Immature natural killer cell (primary cell): ENCODE measurements at places on chromosomes 6 and 20. TPM values are rescaled to one million over a fixed set of nuclear protein-coding genes. Genes with fewer than 3 reads are reported as not detected.

LY86 gene
- polyA plus RNA-seq, result 17.1 TPM

SUMO4 gene
- not detected for polyA plus RNA-seq

POPDC3 gene
- not detected for polyA plus RNA-seq

SRSF12 gene
- not detected for polyA plus RNA-seq

DNA sequence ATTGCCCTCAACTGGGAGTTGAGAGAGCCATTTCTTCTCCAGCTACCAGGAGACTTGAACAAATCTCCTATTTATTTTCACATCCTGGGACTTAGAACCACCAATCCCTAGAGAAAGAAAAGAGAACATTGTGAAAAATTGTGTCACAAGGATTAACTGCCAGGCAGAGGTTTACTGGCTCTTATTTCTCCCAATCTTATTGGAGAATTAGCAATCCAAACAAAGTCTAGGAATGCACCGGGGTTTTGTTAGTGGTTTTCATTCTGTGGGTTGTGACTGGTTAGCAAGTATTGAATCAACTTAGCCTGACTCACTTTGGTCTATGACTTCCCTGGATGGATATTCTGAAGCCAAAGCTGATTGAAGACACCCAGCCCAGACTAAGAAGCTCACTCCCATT is 21.2 kb upstream of the ENPP5 start:
- no peak for DNase-seq

GRCh38 chr6:29647927-29648642 is 8.8 kb upstream of the MOG start:
- DNase-seq, result no peak

- no peak for DNase-seq
Measured at GRCh38 chr6:36149476-36149875, 19.2 kb downstream of the MAPK13 start.

- peak; percentile 88 for DNase-seq
Measured at GRCh38 chr6:160462551-160463109, 114.5 kb downstream of the SLC22A3 start.

GRCh38 chr20:16441546-16442164 is 131.6 kb downstream of the KIF16B start:
- DNase-seq, result no peak

DNA sequence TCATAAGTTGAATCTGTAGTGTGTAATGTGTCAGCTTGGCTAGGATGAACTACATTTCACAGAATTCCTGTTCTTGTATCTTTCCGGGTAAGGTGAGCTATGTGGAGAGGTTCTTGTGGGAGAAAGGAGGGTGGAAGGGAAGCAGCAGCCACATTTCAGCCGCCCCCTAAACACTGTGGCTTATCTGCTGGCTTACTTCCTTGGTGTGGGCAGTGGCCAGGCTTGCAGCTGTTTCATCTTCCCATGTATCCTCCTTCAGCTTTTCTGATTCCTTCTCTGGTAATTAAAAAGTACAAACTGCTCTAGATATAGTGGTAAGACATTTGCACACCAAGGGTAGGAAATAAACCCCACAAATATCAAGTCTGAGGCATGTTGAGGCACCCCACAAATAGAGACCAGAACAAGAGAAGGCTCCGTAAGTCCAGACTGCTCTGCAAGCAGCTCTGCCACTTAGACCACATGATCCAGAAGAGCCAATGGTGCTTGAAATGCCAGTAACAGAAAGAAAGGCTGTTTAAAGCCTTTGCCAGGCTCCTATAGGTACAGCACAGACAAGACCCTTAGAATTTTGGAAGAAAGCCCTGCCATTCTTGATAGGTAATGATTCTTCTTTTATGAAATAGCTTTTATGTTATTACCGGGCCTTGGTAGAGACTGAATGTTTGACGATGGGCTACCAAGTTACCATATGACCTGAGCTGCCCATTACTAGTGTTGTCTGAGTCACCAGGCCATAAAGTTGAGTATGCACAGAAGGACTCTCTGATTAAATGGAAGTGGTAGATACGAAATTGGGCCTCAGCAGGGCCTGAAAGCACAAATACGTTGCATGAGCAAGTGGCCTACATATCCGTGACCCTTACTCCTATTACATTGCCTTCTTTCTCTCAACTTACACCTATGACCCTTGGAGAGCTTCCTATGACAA is 215.0 kb upstream of the SGK1 start:
- DNase-seq, result no peak

DNA sequence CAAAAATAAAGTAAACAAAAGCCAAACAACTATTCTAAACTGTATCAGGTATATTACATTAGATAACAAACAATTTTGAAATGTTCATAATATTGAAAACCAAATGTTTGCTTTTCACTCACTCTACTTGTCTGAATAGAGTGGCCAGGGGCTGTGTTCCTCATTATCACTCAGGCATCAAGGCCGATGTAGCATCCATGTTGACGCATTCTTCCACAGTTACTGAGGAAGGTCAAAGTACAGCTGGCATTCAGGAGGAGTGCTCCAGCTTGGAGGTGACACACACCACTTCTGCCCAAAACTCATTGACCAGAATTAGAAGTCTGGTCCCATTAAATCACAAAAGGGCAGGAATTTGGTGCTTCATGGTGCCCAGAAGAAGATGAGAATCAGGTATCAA is 137.6 kb upstream of the MANEA start:
- DNase-seq, result no peak

GRCh38 chr6:130057495-130057894 is 39.1 kb downstream of the L3MBTL3 start:
- DNase-seq, result no peak

GRCh38 chr6:164916087-164916486 is 393.3 kb downstream of the C6orf118 start:
- no peak for DNase-seq
